Activated CD8-positive, alpha-beta memory T cell treated with anti-CD3 and anti-CD28 coated beads, Interleukin-2, amount 10 ng/mL, durations not matched to agents 7 days and 5 days (primary cell): ENCODE measurements at places on chromosomes 6 and 20. TPM values are rescaled to one million over a fixed set of nuclear protein-coding genes. Genes with fewer than 3 reads are reported as not detected.

Gene CFAP61
- total RNA-seq = not detected

DNA sequence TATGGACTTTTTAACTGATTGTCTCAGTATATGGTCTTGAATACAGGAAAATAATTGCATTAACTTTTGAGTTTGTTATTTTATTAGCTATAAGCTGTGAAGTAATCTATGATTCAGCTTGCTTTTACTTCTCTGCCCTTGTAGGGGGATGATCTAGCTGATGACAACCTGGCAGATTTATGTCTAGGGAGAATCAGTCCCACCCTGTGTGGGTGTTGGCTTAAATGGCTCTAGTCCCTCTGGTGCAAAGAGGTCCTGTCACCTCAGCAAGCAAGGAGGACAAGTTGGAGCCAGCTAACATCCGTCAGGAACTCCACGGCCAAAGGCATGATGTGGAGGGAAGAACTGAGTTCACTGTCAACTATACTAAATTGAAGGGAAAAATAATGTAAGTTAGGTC, 495.3 kb downstream of the BMP2 start:
- DNase-seq = no peak
- no peaks in the 10 kb centered on the region for H3K36me3 ChIP-seq
- H3K4me3 ChIP-seq = no peak overlapping the region
- H3K27ac ChIP-seq = no peak overlapping the region
- no peaks in the 10 kb centered on the region for H3K27me3 ChIP-seq

Gene CDH26
- 0.42 TPM for total RNA-seq

- H3K27me3 ChIP-seq = no peaks in the 10 kb centered on the region
- H3K4me1 ChIP-seq = peaks cover 74% of the 10 kb centered on the region
- H3K36me3 ChIP-seq = peaks cover 2% of the 10 kb centered on the region
- H3K4me3 ChIP-seq = peak overlapping the region; percentile 64
- peak overlapping the region; percentile 94 for H3K27ac ChIP-seq
- peak; percentile 95 for DNase-seq
These were observed 12.2 kb upstream of the SERPINB1 start for GRCh38 chr6:2853769-2854395.

- no peak overlapping the region for H3K27ac ChIP-seq
- no peak overlapping the region for H3K4me3 ChIP-seq
- no peak for DNase-seq
- no peaks in the 10 kb centered on the region for H3K27me3 ChIP-seq
- H3K4me1 ChIP-seq = no peaks in the 10 kb centered on the region
These were observed 47.0 kb downstream of the PRL start for GRCh38 chr6:22249711-22250350.
